ENCODE measurements at places on chromosomes 1 and 21.

- no peak for DNase-seq
Measured at GRCh38 chr1:147565189-147565980, 24.1 kb downstream of the BCL9 start.

GRCh38 chr1:82978461-82979324 is 1020.2 kb downstream of the TTLL7 start:
- no peak for DNase-seq

DNA sequence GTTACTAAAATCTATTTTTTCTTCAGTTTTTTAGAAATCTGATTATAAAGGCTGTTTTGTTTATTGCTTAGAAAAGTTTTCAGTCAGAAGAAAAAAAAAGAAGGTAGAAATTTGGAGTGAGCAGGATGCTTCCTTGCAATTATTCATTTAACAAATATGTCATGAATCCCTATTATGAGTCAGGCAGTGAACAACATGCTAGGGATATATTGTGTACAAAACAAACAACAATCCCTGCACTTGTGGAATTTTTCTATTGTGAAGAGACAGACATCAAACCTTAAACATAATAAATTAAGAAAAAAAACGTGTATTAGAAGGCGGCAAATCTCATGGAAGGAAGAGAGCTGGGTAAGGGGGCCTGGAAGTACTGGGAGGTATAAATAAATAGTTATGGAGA is 664.1 kb upstream of the CAMK1G start:
- no peak for DNase-seq

- no peak for DNase-seq
Measured at GRCh38 chr1:14969006-14969405, 184.5 kb upstream of the TMEM51 start.

DNA sequence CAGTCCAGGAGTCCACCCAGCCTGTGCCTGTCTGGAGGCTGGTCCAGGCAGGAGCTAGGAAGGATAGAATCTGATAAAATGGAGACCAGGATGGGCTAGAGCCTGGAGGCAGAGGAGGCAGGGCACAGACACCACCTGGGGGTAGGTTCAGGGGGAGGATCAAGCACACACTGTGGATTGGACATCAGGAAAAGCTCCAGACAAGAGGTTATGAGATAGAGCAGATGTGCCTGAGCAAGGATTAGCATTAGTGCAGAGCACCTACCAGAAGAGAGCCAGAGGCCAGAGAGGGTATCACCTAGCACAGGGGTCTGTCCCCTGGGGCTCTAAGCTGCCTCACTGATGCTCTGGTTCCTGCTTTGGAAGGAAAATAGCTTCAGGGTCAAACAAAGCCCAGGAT is 216.7 kb upstream of the ZC3H12A start:
- DNase-seq: no peak

DNA sequence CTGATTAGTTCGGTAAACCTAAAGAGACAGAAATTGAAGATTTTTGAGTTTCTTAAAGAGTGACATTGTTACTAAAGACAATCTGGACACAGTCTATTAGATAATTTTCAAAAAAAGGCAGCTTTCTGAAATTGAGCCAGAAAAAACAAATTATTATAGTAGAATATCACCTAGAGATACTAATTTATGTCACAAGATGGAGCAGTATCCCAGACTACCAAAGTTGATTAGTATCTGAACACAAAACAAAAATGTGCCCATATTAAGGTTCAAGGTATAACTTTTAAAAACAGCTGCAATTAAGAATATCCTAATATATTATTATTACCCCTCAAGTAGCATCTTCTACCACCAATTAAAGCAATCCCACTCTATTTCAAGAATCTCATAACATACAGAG is 40.5 kb upstream of the SYT2 start:
- DNase-seq: no peak

DNA sequence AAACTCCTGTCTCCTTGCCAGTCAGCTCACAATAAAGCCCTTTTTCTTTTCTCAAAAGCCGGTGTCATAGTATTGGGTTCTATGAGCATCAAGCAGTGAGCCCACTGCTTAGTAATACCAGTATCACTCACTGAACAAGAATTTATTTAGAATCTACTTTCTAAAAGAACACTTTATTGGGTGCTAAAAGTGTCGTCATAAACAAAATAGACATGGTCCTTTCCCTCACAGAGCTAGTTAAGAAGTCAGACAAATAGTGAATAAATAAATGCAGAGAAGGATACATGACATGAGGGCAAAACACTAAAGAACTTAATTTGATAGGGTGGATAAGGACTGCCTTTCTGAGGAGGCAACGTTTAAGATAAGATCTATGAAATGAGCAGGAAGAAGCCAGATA is 32.2 kb downstream of the EVI5 start:
- DNase-seq: no peak

DNA sequence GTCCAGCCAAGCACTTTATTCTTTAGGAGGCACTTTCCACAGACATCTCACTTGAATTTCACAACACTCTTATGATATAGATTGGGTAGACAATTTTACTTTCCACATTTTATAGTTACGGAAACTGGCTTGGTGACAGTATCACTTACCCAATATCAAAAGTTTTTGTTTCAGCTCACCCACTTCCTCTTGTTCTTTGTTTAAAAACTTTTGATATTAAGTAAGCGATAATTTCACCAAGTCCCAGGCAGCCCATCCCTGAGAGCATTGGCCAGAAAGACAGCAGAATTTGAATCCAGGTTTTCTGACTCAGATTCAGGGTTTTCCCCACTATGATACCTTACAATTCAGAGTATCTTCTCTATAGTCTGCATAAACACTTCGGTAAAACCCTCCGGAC is 60.0 kb downstream of the LRIG2 start:
- no peak for DNase-seq

DNA sequence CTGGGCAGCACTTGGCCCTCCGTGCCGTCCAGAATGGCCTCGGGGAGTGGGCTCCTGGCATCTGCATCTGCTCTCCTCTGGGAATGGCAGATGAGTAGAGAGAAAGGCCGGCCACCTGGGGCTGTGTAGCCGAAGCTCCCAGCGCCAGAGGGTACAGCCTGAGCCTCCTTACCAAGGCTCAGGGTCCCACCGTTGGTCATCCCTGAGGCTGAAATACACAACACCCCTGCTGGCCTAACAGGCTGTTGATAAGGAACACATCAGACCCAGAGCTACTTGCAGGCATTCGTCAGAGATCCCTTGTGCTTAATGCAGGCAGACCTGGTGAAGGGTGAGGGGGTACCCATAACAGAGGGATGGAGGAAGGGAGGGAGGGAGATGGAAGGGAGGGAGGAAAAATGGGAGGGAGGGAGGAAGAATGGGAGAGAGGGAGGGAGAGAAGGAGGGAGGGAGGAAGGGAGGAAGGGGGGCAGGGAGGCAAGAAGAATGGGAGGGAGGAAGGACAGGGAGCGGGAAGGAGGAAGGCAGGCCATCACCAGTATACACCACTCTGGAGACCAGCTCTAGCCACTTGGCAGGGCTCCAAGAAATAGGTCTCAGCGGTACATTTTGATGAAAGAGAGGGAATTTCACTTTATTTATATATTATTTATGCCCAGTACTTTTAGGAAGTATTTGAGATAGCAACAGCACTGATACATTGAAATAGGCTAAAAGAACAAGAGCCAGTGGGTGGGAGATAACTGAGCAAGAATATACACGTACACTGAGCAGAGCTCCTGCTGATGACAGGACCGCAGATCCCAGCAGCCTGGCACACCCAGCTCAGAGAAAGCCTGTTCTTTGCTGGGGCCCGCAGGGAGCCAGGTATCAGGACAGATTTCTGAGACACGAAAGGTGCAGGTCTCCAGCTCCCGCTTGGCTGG is 315.0 kb upstream of the VAMP3 start:
- no peak for DNase-seq
